ENCODE measurements at places on chromosomes 7 and 10.

- DNase-seq = no peak
Observed at GRCh38 chr10:64519831-64520230, 998.6 kb downstream of the REEP3 start.

GRCh38 chr7:91353848-91354247 lies 89.6 kb downstream of the FZD1 start:
- no peak for DNase-seq

DNA sequence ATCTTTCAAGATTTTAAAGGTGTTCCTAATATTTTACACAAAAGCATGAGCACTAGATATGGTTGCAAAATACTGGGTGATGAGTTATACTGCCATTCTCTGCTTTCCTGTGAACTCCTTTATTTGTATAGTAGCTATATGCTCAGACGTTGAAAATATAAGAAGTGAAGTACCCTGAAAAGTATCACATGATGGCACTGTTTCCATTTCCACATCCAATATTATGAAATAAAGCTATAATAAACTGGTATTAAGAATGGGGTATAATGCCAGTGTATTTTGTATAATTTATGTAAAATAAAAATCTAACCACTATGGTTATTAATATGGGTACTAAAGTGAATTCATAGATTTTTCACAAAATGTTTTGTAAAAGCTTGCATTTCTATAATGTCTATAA lies 79.6 kb upstream of the FOXP2 start:
- DNase-seq = no peak

DNA sequence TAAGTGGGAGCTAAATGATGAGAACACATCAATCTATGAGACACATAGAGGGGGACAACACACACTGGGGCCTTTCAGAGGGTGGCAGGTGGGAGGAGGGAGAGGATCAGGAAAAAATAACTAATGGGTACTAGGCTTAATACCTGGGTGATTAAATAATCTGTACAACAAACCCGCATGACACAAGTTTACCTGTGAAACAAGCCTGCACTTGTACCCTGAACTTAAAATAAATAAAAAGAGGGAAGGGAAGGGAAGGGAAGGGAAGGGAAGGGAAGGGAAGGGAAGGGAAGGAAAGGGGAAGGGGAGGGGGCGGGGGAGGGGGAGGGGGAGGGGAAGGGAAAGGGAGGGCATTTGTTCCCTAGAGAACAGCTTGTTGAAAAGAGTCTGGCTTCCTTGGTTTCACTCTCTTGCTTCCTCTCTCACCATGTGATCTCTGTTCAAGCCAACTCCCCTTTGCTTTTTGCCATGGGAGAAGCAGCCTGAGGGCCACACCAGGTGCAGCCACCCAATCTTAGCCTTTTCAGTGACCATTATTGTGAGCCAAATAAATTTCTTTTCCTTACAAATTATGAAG lies 57.7 kb downstream of the FAM13C start:
- DNase-seq = no peak

DNA sequence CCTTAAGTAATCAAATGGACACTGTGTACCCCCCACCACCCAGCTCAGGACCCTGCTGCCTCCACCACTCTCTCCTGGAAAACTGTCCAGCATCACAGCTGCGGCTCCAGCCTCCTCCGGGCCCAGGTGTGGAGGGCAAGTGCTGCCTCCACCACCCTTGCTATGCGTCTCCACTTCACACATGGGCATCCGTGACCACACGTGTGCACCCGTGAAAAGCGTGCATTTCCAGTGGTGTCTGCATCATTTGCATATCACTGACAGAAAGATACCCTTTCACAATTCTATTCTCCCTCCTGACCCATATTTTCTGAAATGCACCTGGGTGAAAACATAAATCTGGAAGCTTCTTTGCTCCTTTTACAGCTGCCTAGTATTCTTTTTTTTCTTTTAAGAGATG lies 89.7 kb upstream of the PDGFA start:
- DNase-seq = no peak

DNA sequence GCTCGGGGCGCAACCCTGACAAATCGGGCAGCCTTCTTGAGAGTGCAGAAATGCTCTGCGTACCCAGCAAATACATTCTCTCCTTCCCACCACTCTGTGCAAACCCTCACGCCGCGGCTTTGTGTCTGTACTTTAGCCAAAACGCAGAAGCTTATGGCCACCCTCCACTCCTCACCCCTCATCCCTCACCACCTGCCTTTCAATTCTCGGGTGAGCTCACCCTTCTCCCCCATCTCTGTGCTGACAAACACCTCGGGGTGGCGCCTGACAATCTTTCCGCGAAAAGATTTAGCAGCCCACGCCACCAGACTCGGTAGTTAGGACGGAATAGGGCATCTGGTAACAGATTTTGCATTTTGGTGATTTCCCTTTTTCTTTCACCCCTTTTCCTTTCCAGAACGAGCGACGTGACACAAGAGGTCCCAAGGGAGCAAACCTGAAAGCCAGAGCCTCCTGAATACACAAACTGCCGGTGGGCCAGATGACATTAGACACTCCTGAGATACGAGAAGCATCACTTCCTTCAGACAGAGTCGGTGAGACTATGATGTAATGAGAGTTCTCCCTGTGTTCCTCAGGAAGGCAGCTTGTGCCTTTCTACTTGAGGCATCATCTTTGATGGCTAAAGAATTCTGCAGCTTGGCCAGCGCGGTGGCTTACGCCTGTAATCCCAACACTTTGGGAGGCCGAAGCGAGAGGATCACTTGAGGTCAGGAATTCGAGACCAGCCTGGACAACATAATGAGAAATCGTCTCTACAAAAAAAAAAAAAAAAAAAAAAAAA lies 671 bp upstream of the ATAD1 start:
- DNase-seq = peak; percentile 91

GRCh38 chr10:132532749-132533560 lies 4.6 kb upstream of the INPP5A start:
- no peak for DNase-seq

DNA sequence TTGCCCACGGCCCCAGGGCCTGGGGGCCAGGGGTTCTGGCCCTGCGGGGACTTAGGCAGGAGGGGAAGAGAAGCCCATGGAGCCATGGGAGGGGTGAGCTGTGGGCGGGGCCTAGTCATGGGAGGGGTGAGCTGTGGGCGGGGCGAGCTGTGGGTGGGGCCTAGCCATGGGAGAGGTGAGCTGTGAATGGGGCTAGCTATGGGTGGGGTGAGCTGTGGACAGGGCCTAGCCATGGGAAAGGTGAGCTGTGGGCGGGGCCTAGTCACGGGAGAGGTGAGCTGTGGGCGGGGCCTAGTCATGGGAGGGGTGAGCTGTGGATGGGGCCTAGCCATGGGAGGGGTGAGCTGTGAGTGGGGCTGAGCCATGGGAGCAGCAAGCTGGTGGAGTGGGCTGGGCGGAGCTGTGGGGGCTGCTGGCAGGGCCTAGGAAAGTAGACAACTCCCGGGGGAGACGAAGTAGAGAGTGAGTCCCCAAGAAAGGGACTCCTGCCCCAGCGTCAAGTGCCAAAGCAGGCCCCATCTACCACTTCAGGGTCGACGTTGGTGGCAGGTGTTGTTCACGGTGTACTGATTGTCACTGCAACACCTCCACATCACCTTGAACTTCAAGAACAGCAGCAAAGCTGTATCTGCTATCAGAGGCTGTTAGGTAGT lies 19.2 kb upstream of the TTYH3 start:
- DNase-seq = no peak

- DNase-seq = no peak
Observed at GRCh38 chr7:20795881-20796280, 9.2 kb upstream of the SP8 start.

- no peak for DNase-seq
Observed at GRCh38 chr10:71177651-71178199, 34.6 kb upstream of the UNC5B start.

- DNase-seq = no peak
Observed at GRCh38 chr7:111239437-111239836, 148.5 kb downstream of the LRRN3 start.

- no peak for DNase-seq
Observed at GRCh38 chr7:103501206-103501605, 55.2 kb upstream of the SLC26A5 start.

DNA sequence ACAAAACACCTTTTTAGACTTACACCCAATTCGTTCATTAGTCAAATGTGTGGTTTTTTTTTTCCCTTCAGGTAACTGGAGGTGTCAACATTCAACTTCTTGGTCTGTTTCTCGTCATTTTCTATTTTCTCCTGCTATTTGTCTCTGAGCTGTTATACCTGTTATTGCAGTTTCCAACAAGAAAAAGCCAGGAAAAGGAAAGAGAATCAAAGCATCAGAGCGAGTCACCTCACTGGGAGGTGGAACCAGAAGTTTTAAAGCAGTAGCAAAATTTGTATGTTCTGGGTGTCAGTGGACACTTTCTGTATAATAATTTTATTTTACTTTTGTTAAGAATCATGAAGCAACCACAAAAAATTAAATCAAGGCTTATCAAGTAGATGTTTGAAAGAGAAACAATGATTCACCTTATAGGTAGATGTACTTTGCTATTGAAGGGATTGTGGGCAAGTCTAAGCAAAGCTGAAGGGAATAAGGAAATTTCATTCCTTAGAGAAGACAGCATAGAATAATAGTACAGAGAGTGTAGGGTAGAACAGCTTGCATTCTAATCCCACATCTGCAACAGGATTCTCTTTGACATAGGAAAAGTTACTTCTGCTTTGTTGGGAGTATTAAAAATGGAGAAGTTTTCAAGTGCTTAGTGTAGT lies 675.8 kb downstream of the PCDH15 start:
- DNase-seq = no peak

- no peak for DNase-seq
Observed at GRCh38 chr7:4277936-4278335, 404.2 kb upstream of the FOXK1 start.

- DNase-seq = no peak
Observed at GRCh38 chr10:88234297-88234696, 348.8 kb downstream of the RNLS start.

DNA sequence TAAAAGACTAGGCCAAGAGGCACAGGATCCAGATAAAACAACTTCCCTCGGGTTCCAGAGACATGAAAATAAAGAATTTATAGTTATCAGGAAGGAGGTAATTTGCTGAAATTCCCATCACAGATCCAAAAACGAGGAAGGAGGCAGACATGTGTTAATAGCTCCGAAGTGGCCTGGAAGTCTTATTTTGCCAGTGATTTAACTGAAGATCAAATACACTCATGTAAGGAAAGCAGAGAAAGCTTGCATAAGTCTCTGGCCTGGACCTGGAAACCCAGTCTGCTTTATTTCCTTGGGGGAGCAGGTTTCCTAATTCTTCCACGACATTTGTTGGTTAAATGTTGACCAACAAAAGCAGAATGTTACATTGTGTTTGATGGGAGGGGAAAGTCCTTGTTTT lies 498.7 kb upstream of the C7orf33 start:
- no peak for DNase-seq

- DNase-seq = no peak
Observed at GRCh38 chr7:92963566-92963965, 127.2 kb upstream of the CDK6 start.

- no peak for DNase-seq
Observed at GRCh38 chr7:46705386-46706255, 784.5 kb upstream of the IGFBP3 start.

- DNase-seq = peak; percentile 85
Observed at GRCh38 chr10:79241990-79242619, 105.2 kb upstream of the PPIF start.

DNA sequence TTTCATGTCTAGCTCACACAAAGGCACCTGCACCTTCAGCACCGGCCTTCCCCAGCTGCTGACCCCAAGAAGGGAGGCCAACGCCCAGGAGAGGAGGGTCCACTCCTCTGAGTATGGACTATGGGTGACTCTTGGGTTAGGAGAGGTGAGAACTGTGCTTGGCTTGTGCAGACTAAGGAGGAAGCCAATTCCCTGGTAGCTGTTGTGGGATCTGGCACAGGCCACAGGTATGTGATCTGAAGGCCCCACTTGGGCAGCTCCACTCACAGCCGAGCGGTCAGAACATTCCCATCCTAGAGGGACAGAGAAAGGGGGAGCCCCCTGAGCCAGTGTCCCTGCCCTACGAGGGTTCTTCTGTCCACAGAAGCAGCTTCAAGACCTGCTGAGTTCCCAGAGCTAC lies 52.8 kb upstream of the FIGNL1 start:
- no peak for DNase-seq

- DNase-seq = no peak
Observed at GRCh38 chr7:100793806-100794660, 33.3 kb downstream of the EPHB4 start.

DNA sequence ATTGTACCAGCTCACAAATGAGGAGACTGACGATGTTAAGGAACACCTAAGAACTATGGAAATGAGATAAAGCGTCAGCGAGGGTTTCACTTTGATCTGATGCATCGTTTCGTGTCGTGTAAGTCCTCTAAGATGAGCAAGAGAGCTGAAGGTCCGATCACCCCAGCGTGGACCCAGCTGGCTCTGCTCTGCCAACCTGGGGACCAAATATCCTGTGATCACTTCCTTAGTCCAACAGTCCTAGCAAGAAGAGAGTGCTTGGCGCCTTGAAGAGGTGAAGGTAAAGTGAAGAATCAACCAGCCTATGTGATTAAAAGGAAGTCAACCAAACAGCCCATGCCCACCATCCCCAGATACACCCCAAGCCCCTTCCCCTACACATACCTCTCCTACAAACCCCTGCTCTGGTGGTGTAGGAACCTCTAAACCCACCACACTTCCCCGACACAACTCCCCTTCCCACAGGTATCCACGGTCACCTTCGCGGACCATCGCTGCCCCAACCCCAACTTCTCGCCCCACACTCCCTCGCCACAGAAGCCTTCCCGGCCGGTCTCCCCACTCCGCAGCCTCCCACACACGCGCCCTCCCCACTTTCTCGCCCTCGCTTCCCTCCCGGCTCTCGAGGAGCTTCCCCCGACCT lies 722 bp downstream of the UPF2 start:
- peak; percentile 45 for DNase-seq

- DNase-seq = no peak
Observed at GRCh38 chr7:51111241-51111940, 205.2 kb downstream of the COBL start.

GRCh38 chr10:58280477-58280876 lies 11.5 kb downstream of the CISD1 start:
- no peak for DNase-seq

DNA sequence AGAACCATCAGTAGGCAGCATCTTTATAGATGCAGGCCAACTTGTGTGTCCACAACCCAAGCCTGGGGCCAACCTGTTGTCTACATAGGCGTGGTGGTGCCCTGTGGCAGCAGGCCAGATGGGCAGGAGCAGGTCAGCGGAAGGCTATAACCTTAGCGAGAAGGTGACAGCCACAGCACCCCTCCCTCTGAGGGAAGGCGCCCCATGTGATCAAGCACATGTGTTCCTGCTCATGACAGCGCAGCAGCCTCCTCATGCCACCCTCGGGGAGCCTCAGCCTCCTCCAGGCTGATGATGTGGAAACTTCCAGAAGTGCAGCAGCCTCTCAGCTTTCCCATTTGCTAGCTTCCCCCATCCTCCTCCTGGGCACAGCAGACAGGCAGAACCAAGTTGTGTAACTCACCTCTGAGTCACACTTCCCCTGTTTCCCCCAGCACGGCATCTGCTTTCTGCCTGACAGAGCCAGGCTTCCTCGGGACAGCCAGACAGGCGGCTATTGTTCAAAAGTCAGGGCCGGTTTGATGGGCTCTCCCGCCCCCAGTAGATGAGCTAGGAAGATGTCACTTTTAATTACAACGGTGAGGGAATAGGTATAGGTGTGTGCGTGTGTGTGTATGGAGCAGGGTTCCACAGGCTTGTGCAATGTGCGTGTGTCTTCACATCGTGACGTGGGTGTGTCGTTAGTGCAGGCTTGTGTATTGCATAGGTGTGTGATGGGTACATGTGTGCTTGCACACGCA lies 312.0 kb upstream of the ZMIZ1 start:
- DNase-seq = peak; percentile 99
